A172 (cell line): ENCODE measurements at places on chromosomes 4 and X. TPM values are rescaled to one million over a fixed set of nuclear protein-coding genes. Genes with fewer than 3 reads are reported as not detected.

The PLK4 gene
- 20.0 and 46.9 TPM in 2 replicates for total RNA-seq

The FMR1 gene
- total RNA-seq = 49.6 and 50.9 TPM in 2 replicates

The HTR2C gene
- total RNA-seq = 1.5 and 2.2 TPM in 2 replicates

The TMEM192 gene
- total RNA-seq = 20.2 and 24.8 TPM in 2 replicates

The ATP1B4 gene
- total RNA-seq = not detected in 2 replicates

The EREG gene
- 0.02 TPM in 1 of 2 replicates, not detected in the other for total RNA-seq

The CLGN gene
- total RNA-seq = 0.53 and 1.3 TPM in 2 replicates
